ENCODE measurements at places on chromosomes 2 and 18. TPM values are rescaled to one million over a fixed set of nuclear protein-coding genes. Genes with fewer than 3 reads are reported as not detected.

GRCh38 chr18:63376538-63376937 is 9.5 kb upstream of the KDSR start:
- H3K27me3 ChIP-seq: no peaks in the 10 kb centered on the region
- no peak for DNase-seq
- H3K27ac ChIP-seq: no peak overlapping the region
- H3K4me1 ChIP-seq: peaks cover 17% of the 10 kb centered on the region

DNA sequence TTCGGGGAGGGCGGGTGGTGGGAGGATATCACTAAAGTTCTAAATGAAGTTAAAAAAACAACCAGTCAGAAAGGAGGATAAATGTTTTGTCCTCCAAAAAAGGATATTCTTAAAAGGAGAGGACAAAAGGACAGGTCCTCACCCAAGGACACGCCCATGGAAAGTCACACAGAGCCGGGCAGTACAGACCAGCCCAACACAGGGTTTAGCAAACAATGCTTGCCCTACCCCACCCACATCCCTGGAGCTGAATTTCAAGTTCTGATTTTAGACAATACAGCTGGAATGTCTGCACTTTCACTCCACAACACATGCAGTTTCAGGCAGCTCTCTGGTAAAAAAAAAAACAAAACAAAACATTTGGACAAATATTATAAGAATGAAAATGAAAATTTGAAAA is 67.9 kb downstream of the SLC9A4 start:
- H3K4me1 ChIP-seq: no peaks in the 10 kb centered on the region
- H3K27ac ChIP-seq: no peak overlapping the region
- no peak for DNase-seq
- no peaks in the 10 kb centered on the region for H3K36me3 ChIP-seq

The TMEM163 gene
- not detected for total RNA-seq

DNA sequence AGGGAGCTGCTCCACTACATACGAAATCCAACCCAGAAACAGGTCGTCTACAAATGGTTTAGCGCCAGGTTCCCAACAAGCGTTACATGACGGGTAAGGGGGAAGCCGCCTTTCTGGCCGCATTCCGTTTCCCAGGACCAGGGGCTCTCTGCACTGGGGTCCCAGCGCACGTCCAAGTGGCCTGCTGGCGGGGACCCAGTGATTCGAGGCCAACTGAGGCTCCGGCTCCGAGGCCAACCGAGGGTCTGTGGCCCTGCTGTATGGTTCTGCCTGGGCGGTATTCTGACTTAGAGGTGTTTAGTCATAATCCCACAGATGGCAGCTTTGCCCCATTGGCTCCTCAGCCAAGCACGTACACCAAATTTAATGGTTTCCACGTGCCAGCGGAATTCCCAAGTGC is 127.2 kb downstream of the PKP4 start:
- H3K4me1 ChIP-seq: no peaks in the 10 kb centered on the region
- no peaks in the 10 kb centered on the region for H3K27me3 ChIP-seq
- no peak for DNase-seq
- H3K4me3 ChIP-seq: no peak overlapping the region

GRCh38 chr2:240302933-240303595 is 132.4 kb upstream of the GPC1 start:
- peaks cover 2% of the 10 kb centered on the region for H3K27me3 ChIP-seq
- no peaks in the 10 kb centered on the region for H3K4me1 ChIP-seq
- no peaks in the 10 kb centered on the region for H3K36me3 ChIP-seq
- no peak overlapping the region for H3K4me3 ChIP-seq

GRCh38 chr18:70461323-70462077 is 172.7 kb downstream of the SOCS6 start:
- no peaks in the 10 kb centered on the region for H3K36me3 ChIP-seq
- peaks cover 5% of the 10 kb centered on the region for H3K4me1 ChIP-seq
- peaks cover 10% of the 10 kb centered on the region for H3K27me3 ChIP-seq
- H3K27ac ChIP-seq: no peak overlapping the region
- no peak for DNase-seq

The DARS1 gene
- 161 TPM for total RNA-seq

- no peaks in the 10 kb centered on the region for H3K27me3 ChIP-seq
- H3K27ac ChIP-seq: no peak overlapping the region
- no peak for DNase-seq
- H3K4me1 ChIP-seq: peaks cover 17% of the 10 kb centered on the region
These were observed 469.4 kb downstream of the DLGAP1 start for GRCh38 chr18:3985664-3986063.

- H3K27ac ChIP-seq: no peak overlapping the region
- peaks cover 31% of the 10 kb centered on the region for H3K27me3 ChIP-seq
- H3K4me1 ChIP-seq: no peaks in the 10 kb centered on the region
- no peak overlapping the region for H3K4me3 ChIP-seq
These were observed 9.0 kb downstream of the FOXI3 start for GRCh38 chr2:88443353-88443938.

The CLK1 gene
- 196 TPM for total RNA-seq

DNA sequence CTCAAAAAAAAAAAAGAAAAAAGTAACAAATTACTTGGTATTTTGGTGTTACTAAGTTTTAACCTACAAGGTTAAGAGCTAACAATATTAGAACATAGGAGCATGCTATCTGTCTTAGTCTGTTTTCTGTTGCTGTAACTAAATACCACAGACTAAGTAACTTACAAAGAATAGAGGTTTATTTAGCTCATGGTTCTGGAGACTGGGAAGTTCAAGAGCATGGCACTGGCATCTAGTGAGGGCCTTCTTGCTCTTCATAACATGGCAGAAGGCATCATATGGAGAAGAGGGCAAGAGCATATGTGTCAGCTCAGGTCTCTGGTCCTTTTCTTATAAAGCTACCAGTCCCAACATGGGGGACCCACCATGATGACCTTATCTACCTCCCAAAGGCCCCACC is 36.5 kb downstream of the SMARCAL1 start:
- no peak overlapping the region for H3K4me3 ChIP-seq
- H3K36me3 ChIP-seq: peaks cover 57% of the 10 kb centered on the region
- H3K27ac ChIP-seq: no peak overlapping the region
- H3K27me3 ChIP-seq: no peaks in the 10 kb centered on the region
- no peak for DNase-seq

GRCh38 chr2:66515743-66516142 is 80.8 kb downstream of the MEIS1 start:
- H3K36me3 ChIP-seq: no peaks in the 10 kb centered on the region
- H3K27me3 ChIP-seq: no peaks in the 10 kb centered on the region
- no peak overlapping the region for H3K4me3 ChIP-seq
- DNase-seq: no peak

DNA sequence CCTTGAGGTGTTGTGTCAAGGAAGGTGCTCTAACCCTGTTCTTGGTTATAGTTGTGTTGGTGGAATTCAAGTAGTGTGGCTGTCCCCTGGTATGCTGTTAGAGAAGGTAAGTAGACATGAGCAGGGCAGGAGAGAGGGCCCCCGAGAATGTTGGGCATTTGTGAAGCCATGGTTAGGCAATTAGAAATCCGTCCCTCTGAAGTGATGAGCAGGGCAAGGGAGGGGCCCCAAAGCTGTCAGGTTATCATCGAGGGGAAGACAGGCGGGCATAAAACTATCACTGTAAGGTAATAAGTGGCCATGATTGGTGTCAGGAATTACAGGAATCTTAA is 5.2 kb downstream of the XRCC5 start:
- H3K4me3 ChIP-seq: peak overlapping the region; percentile 89
- DNase-seq: no peak
- H3K27me3 ChIP-seq: no peaks in the 10 kb centered on the region
- H3K36me3 ChIP-seq: peaks cover 83% of the 10 kb centered on the region

GRCh38 chr2:157662401-157662800 is 33.7 kb upstream of the ACVR1C start:
- no peak overlapping the region for H3K27ac ChIP-seq
- DNase-seq: no peak
- H3K4me3 ChIP-seq: no peak overlapping the region
- no peaks in the 10 kb centered on the region for H3K4me1 ChIP-seq

GRCh38 chr2:119696005-119696404 is 17.0 kb downstream of the TMEM177 start:
- H3K27me3 ChIP-seq: no peaks in the 10 kb centered on the region
- no peak for DNase-seq
- no peaks in the 10 kb centered on the region for H3K36me3 ChIP-seq
- peaks cover 48% of the 10 kb centered on the region for H3K4me1 ChIP-seq

The MYO3B gene
- not detected for total RNA-seq

GRCh38 chr18:35386600-35387100 is 9.5 kb upstream of the ZNF396 start:
- peaks cover 23% of the 10 kb centered on the region for H3K27me3 ChIP-seq
- H3K4me3 ChIP-seq: no peak overlapping the region
- H3K4me1 ChIP-seq: peaks cover 2% of the 10 kb centered on the region
- no peaks in the 10 kb centered on the region for H3K36me3 ChIP-seq
- peak; percentile 81 for DNase-seq

- no peak for DNase-seq
- no peaks in the 10 kb centered on the region for H3K27me3 ChIP-seq
- H3K27ac ChIP-seq: no peak overlapping the region
- H3K4me1 ChIP-seq: peaks cover 13% of the 10 kb centered on the region
- H3K4me3 ChIP-seq: no peak overlapping the region
These were observed 27.1 kb downstream of the SRBD1 start for GRCh38 chr2:45583977-45584376.

DNA sequence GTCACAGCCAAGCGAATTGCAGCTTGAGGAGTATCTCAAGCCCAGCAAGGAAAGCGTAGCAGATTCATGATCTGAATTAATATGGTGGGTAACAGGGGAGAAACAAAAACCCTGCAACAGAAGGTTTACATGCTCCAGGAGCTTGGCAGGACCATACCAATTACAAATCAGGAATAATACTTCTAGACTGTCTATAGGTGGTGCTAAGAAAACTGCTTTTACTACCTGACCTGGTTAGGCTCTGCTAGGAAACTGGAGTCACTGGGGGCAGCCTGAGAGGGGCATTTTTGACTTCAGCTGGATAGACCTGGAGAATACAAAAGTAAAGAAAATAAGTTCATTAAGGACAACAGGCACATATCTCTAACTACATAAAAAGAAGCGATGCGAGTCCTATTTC is 24.6 kb upstream of the SPOPL start:
- no peaks in the 10 kb centered on the region for H3K4me1 ChIP-seq
- peaks cover 8% of the 10 kb centered on the region for H3K27me3 ChIP-seq
- H3K27ac ChIP-seq: no peak overlapping the region

The IL36RN gene
- not detected for total RNA-seq

DNA sequence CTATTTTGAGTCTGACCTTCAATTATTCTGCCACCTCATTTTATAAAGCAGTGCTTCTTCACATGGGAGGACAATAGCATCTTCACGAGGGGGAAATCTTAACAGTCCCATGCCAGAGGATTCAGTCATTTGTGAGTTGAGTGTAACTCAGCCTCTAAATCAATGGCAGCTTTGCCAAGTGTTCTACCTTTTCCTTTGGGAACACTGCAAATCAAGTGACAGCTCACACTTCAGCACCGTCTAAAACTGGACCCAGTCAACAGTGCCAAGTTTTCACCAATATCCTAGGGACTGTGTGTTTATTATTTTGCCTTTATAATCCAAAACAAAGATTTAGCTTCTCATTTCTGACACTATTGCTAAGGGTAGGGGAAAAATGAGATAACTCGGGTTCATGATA is 133.6 kb downstream of the FIGN start:
- H3K36me3 ChIP-seq: no peaks in the 10 kb centered on the region
- H3K4me3 ChIP-seq: no peak overlapping the region
- H3K27me3 ChIP-seq: no peaks in the 10 kb centered on the region
- no peak overlapping the region for H3K27ac ChIP-seq
- H3K4me1 ChIP-seq: no peaks in the 10 kb centered on the region

DNA sequence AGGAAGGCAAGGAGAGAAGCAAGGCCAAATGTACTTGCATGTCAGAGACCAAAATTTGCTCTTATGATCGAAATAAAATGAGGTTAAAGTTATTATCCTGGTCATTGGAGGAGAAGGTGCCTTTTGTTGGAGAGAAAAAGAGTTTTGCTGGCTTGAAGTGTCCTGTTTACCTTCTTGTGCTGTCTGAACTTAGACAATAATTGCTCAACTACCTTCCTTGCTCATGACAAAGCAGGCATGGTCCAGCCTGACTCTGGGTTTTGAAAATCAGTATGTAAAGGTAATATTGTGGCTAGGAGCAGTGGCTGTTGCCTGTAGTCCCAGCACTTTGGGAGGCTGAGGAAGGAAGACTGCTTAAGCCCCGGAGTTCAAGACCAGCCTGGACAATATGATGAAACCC is 89.1 kb downstream of the MEIS1 start:
- peaks cover 8% of the 10 kb centered on the region for H3K27me3 ChIP-seq
- no peak overlapping the region for H3K27ac ChIP-seq
- no peak for DNase-seq
- no peak overlapping the region for H3K4me3 ChIP-seq

GRCh38 chr2:14535156-14535555 is 97.4 kb upstream of the LRATD1 start:
- DNase-seq: no peak
- no peaks in the 10 kb centered on the region for H3K36me3 ChIP-seq
- no peaks in the 10 kb centered on the region for H3K27me3 ChIP-seq
- H3K27ac ChIP-seq: no peak overlapping the region
- no peaks in the 10 kb centered on the region for H3K4me1 ChIP-seq
- no peak overlapping the region for H3K4me3 ChIP-seq
